DMS79 treated with DMSO at 0.1 percent for 48 hours (cell line): ENCODE measurements at places on chromosomes 16 and 17.

GRCh38 chr16:85583491-85584181 lies 29.5 kb upstream of the GSE1 start:
- DNase-seq: no peak

GRCh38 chr17:2094891-2095535 lies 40.1 kb downstream of the HIC1 start:
- DNase-seq: peak; percentile 74

- DNase-seq: no peak
Observed at GRCh38 chr16:26500326-26500725, 566.4 kb upstream of the C16orf82 start.

DNA sequence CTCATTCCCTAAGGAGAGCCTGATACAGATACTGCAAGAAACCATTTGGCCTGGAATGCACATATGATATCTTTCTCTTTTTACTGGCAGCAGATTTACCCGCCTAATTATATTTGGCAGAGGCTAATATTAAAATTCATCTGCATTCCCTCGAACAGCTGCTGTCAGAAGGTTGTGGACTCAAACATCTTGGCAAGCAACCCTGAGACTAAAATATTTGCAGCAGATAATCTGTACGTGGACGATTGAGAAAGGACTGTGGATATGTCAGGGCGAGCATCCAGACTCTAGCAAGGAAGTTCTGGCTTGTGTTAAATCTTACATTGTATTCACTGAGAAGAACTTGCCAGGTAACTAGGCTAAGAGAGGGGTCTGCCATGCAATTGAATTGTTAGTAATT lies 65.2 kb downstream of the SNX20 start:
- DNase-seq: no peak

GRCh38 chr17:1714427-1714979 lies 4.3 kb upstream of the TLCD2 start:
- no peak for DNase-seq

DNA sequence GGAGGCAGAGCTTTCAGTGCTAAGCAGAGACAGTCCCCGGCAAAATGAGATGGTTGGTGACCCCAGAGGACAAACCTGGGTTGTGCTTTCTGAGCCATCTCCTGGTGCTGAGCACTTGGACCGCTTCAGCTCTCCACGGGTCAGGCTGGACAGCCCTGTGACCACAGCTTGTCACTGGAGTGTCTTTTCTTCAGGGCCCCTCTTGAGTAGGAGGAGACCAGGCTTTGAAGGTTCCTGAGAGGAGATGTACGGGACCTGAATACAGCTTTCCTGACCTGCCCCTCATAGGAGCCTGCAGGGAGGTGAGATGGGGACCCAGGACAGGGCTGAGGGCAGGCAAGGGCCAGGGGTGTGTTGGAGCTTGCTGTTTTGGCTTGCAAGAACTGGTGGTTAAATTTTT lies 17.8 kb upstream of the ADGRG1 start:
- no peak for DNase-seq

- no peak for DNase-seq
Observed at GRCh38 chr16:71973001-71973400, 27.2 kb downstream of the PKD1L3 start.

DNA sequence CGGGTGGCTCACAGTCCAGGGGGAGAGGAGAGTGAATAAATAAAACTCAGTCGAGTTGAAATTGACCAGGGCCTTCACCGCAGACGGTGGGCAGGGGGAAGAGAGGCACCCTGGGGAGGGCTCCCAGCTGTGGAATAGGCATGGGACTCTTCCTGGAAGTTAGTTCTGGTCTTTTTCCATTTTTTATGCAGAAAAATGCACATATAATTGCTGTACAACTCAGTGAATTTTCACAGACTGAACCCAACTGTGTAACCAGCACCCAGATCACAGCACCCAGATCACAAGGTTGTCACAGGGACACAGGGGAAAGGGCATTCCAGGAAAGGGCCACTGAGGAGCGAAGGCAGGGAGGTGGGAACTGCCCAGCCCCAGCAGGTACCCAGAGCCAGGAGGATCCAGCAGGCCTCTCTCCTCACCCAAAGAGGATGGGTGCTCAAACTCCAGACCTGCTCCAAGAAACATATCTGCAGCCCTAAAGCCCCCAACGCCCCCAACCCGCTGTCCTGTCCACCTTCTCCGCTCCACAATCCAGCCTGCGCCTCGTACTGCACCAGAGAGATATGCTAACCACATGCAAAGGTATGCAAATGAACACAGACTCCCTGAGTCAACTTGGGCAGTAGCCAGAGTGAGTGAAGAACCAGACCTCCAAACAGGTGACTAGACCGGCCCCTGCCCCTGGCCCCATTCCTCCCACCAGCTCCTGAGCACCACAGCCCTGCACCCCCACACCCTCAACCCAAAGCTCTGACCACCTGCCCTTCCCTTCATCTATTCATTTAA lies 29.1 kb upstream of the EIF1 start:
- no peak for DNase-seq

GRCh38 chr17:62617894-62618472 lies 9.5 kb upstream of the MRC2 start:
- no peak for DNase-seq

- no peak for DNase-seq
Observed at GRCh38 chr17:39598630-39599003, 9.1 kb downstream of the NEUROD2 start.

DNA sequence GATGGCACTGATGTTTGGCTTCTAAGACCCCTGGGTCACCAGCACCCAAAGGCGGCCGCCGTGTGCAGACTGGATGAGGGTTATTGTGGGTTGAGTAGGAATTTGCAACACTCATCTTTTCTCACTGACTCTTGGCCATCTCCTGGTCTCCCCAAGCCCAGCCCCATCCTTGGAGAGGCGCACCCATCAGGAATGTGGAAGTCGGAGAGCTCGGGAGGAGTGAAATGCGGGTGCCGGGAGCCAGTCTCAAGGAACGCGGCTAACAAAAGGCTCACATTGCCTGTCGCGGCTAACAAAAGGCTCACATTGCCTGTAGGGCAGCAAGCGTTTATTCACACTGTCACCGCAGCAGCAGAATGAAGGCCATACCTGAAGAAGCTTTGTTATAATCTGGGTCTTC lies 248.6 kb downstream of the FOXL1 start:
- no peak for DNase-seq

DNA sequence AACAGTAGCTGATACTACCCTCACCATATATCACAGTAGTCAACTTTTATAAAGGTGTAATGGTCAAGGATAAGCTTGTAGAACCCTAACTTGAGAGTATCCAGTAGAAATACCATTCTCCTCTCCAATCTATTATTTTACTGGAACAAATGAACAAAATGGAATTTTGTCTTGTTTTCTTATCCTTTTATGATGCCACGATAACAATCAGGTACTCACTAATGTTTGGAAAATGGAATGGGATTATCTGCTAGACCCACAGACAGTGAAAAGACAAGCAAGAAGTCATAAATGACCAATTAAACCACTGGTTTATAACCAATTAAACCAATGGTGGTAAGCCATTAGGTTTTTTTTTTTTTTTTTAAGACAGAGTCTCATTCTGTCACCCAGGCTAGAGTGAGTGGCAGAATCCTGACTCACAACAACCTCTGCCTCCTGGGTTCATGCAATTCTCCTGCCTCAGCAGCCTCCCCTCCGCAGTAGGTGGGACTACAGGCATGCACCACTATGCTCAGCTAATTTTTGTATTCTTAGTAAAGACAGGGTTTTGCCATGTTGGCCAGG lies 10.4 kb downstream of the GPATCH8 start:
- no peak for DNase-seq

DNA sequence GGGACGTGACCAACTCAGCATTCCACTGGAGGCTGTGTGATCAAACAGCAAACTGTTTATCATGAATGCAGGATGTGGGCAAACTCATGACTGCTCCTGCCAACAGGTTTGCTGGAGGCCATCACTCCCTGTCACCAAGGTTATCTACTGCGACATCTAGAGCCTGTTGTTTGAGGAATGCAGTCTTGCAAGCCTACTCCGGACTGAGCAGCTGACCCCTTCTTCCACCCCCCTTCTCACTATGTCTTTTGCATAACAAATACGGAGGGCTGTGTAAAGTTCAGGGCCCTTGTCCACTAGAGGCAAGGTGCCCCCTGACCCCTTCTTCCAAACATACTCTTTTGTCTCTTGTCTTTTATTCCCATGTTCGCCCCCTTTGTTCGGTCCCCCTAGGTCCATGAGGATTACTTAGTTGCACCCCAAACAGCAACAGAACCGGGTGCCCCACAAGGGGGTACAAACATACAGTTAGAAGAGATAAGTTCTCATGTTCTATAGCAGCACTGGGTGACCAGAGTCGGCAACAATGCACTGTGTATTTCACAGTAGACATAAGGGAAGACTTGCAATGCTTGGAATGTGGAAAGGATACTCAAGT lies 28.7 kb downstream of the MEAK7 start:
- DNase-seq: no peak

DNA sequence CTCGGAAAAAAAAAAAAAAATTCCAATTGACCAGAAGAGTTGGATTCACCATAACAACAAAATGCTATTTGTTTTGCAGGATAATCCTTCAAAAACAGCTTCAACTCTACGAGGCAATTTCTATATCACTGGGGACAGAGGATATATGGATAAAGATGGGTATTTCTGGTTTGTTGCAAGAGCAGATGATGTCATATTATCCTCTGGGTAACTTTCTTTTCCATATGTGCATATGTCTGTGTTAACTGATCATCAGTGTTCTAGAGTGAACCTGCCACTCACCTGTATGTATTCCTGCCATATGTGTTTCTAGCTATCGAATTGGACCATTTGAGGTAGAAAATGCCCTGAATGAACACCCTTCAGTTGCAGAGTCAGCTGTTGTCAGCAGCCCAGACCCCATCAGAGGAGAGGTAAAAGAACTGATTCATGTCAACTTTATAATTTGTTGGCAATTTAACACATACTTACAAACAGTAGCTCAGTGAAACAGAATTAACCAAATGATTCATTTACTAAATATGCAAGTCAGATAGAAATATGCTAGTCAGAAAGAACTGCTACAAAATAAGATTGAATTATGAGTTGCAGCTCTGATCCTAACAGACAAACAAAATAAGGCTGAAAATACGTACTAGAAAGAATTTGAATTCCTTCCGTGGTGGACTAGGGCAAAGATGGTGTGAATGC lies 14.2 kb downstream of the ERI2 start:
- DNase-seq: no peak

- DNase-seq: no peak
Observed at GRCh38 chr16:81460075-81460474, 15.5 kb downstream of the CMIP start.

GRCh38 chr17:1965556-1966273 lies 59.4 kb downstream of the RTN4RL1 start:
- DNase-seq: no peak

DNA sequence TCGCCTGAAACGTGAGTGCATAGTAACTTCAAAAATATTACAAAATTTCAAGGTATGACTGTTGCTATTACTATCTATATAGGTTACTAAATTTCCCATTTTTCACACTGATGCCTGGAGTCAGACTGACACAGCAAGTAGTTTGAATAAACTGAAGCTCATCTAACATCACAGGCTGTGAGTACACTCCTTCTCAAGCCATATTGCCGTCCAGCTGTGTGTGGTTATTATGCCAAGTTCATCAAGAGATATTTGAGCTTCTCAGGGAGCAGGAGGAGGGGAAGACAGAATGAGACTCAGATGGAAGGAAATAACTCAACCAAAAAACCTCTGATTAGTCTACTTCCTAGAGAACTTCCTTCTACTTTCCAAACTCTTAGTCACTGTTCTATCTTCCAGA lies 473.9 kb downstream of the TOX3 start:
- peak; percentile 42 for DNase-seq

GRCh38 chr17:3554440-3554839 lies 3.2 kb downstream of the TRPV3 start:
- DNase-seq: no peak

GRCh38 chr17:51422634-51423033 lies 162.3 kb downstream of the UTP18 start:
- no peak for DNase-seq

DNA sequence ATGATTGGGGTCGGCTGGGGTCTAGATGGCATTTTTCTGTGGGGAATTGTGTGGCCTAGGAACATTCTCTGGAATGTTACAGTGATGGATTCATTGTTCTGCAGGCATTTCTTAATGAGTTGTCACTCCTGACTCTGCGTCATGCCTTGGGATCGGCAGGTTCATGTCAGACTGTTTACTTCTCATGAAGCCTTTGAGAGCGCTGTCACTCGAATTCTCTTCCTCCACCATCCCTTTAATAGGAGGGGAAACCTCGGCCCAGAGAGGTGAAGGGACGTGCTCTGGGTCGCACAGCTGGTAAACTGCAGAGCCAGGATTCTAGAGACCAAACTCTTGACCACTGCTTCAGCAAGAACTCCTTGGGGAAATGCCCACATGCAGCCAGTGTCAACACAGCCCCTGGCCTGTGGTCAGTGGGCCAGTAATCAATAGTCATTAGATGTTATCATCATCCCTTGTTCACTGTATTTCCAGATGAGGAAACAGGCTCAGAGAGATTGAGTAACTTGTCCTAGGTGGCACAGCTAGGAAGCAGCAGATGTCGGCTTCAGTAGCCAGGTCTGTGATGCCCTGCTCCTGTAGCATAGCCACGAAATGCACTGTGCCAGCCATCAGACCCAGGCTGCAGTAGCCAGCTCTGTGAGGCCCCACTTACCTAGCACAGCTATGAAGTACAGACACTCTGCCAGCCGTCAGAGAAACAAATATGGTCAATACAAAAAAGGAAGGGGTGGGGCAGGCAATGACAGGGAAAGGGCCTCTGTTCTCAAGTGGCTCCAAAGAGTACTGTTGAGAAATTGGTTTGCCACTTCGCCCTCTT lies 259.0 kb downstream of the CPPED1 start:
- DNase-seq: peak; percentile 5

DNA sequence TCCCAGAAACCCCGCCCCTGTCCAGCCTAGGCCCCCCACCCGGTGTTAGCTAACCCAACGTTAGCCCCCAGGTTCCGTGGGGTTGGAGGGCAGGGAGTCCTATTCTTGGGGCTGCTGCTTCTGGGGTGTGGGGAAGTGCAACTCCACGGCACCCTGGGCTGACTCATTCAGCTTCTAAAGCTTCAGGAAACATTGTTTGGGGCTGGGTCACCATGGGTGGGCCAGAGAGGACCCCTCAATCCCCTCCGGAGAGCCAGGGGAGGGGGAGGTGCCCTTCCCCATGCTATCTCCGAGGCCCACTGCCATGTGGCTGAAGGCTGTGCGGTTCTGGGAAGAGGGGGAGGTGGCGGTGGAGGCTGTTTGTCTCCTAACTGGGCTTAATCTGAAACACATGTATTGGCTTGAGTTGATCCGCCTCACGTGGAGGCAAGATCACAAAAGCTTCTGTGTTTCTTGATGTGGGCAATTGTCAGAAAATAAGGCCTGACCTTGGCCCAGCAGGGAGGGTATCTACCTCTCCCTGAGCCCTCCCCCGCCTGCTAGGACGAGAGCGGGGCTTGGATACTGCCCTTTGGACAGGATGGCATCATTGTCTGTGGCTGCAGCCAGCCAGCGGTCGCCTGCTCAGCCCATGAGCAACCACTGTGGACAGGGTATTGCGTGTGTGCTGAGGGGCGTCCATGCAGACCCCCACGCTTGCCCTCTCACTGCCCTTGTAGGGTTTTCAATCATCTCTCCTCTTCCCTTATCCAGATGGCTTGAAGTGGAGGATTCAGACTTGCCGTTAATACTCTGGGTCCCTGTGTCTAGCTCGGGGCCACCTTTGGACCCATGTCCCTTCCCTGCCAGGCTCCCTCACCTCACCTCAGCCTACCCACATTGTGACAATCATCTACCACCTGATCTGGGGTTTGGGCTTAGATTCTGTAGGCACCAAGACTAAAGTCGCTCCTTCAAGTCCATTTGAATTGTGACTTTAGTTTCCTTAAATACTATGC lies 1.3 kb downstream of the SERPINF1 start:
- DNase-seq: no peak
